AG08396 (cell line): ENCODE measurements at places on chromosomes 1 and 21.

DNA sequence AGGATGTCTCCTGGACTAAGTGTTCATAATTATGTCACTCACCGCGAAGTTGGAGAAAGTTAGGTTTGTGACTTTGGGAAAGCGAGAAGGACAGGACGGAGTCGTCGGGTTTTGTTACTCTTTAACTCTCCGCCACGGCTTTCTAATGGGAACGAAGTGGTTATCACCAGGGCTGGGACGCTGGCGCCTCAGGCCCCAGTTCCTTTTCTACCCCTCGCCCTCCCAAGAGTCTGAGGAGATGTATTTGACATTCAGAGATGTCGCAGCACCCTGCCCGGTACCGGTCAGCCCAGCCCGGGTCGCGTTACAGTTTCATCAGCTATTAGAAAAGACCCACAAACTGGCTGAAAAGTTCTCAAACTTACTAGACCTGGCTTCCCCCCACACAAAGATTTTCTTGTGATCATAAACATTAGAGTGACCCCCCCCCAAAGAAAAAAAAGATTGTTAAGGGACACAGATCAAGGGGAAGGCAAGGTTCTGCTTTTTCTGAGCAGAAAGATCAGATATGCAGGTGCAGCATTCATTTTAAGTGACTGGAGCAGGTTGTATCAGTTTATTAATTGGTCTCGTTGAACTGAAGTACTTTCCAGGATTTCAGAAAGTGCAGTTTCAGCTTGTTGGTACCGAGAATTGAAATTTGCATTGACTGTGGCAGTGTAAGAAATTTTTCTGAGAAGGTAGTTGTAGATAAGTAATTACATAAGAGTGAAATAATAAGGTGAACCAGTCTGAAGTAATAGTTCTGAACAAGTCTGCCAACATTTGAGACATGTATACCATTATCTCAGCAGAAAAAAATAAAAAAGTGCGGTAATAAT, 859 bp upstream of the ZBTB18 start:
- DNase-seq: no peak

DNA sequence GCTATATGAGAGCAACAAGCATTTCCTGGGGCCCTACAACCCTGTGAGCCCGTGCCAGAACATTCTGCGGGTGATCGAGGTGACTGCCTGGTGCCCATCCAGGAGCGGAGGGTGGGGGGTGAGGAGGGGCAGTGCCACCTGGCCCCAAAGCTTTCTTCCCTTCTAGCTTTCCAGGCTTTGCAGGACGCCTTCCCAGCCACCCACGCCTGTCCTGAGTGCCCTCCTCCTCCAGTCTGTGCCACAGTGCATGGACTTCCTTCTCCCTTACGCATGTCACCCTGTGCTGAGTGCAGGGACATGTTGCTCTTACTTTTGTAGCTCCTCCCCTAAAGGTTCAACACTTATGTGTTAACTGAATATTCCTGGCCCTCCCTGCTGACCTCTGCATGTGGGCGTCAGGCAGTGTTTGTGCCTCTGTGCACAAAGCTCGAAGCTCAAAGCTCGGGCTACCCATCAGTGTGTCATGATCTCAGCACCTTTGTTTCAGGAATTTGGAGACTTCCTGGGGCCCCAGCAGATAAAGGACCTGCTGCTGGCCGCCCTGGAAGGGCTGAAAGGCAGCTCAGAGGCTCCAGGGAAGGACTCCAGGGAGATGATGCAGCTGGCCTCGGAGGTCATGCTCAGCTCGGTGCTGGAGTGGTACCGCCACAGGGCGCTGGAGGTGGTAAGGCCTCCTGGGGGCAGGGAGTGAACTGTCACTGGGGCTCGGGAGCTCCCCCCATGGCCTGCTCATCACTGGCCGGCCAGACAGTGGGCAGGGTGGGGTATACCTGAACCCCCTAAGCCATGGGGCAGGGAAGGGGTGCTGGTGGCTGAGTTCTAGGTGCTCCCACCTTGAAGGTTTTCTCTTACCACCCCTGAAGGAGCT, 36.7 kb upstream of the TTC4 start:
- DNase-seq: no peak

DNA sequence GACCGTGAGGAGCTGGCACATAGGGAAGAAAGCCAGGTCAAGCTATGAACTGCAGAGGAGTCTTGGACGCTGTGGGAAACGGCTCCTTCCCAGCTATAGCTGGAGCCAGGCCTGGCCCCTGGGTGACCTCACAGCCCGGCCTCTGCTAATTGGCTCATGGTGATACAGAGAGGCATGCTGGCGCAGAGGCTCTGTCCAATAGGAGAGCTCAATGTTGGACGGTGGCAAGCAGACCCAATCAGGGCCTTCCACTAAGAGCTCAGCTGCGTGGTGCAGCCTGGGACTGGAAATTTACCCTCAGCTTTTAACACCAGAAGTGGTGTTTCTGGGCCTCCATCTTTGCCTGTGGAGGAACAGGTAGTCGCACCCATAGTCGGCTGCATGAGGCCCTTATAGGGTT, 64.4 kb upstream of the GRHL3 start:
- DNase-seq: no peak

DNA sequence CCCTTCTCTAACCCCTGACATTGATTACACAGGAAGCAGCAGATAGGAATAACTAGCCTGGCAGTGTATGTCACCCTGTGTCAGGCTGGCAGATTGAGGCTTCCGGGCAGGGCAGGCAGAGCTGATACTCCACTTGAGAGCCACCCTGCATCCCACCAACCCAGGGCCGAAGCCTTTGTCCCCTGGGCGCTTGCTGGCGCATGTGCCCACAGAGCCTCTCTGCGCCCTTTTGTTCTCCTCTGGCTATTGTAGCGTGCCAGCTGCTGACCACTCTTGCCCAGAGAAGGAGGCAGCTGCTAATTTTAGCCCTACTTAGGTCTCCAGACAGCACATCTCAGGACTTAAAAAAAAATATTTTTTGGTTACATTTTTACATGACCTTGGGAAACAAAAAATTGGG, 304.9 kb downstream of the HHAT start:
- no peak for DNase-seq

DNA sequence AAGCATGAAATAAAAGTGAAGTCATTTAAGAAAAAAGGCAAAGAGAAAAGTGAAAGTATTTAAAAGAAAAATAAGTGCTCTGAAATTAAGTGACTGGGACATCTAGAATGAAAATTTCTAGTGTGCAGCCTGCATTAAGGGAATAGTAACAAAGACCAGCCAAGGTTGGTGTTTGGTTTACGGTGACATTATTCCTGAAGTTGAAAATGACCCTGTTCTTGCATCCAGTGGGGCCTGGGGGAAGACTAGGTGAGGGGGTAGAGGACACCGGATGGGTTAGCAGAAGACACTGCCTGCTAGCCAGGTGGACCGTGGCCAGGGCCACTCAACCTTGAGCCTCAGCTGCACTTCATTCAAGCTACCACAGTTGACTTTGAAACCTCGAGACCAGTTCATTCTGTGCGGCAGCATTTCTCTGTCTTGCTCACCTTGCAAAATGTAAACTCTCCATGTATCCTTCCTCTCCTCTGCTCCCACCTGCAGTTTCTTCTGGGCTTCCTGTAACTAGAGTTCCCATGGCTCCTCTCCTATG, 14.3 kb upstream of the KCNK1 start:
- no peak for DNase-seq

- no peak for DNase-seq
Measured at GRCh38 chr1:214277704-214278635, 3.0 kb upstream of the SMYD2 start.
